ENCODE measurements at places on chromosomes 1 and 21. TPM values are rescaled to one million over a fixed set of nuclear protein-coding genes. Genes with fewer than 3 reads are reported as not detected.

DNA sequence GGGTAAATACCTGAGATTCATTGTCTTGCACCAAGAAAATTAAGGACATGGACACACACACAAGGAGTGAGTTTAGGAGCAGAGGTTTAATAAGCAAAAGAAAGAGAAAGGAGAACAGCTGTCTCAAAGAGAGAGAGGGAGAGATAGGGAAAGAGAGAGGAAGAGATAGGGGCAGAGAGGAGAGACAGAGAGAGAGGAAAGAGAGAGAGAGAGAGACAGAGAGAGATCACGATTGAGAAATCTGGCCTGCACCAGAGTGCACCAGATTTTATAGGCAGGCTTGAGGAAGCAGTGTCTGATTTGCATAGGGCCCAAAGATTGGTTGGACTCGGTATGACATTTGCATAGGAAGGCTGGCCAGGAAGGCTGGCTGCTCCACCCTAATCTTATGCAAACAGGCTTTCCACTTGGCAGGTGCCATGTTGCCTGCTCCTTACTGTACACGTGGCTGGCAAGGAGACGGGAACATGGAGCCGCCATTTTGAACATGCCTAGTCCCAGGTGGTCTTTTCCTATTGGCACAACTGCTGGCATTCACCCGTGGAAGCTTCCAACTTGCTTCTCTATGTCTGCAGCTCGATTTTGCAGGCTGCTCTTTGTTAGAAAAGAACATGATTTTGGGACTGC lies 419.9 kb downstream of the ZP4 start:
- peak; percentile 31 for DNase-seq

- no peak for DNase-seq
Measured at GRCh38 chr1:87403061-87403820, 74.6 kb downstream of the LMO4 start.

DNA sequence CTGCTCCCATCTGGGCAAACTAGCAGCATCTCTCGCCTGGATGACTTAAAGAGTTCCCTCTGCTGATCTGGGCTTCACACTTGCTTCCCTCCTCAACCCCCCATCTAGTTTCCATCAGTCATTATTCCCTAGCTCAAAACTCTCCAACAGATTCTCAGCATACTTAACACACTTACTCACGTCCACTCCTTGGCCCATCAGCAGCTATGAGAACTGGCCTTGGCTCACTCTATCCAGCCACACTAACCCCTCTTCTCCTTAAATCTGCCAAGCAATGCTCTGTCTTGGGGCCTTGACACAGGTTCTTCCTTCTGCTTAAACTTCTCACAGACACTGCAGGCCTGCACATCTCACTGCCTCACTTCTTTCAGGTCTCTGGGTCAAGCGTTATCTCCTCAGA lies 41.6 kb downstream of the GNG12 start:
- DNase-seq: no peak

GRCh38 chr1:232704694-232705680 lies 75.1 kb upstream of the SIPA1L2 start:
- DNase-seq: peak; percentile 43

DNA sequence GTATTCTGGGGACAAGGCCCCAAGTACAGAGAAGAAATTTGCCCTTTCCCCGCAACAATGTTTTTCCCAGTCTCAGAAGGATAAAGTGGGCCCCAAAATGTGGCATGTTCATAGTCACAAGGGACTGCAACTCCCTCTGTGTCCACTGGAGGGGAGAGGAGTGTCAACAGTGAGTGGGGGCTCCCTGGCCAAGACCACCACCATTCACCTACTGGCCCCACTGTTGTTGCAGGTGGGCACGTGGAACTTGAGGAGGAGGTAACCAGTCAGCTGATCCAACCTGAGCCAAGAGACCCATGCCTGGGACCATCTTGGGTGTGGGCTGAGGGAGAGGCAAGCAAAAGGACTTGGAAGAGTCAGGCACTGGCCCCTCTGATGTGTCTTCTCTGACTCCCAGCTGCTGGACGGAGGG lies 777 bp downstream of the NUDT17 start:
- DNase-seq: no peak

DNA sequence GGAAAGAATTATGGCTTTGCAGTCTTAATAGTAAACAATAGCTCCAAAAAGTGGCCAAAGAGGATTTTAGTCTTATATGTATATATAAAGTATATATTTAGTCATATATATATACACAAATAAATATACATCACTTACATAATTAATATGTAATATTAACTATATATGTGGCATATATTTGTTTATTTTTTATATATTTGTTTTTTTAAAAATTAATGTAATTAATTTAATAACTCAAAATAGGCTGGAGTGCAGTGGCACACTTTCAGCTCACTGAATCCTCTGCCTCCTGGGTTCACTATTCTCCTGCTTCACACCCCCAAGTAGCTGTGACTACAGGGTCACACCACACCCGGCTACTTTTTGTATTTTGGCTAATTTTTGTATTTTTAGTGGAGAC lies 532.6 kb downstream of the KCNT2 start:
- no peak for DNase-seq

GRCh38 chr1:200867018-200867811 lies 5.6 kb upstream of the GPR25 start:
- DNase-seq: no peak

Gene PDE4B
- 12.4 TPM for total RNA-seq

Gene APP
- total RNA-seq: 390 TPM

Gene TSHB
- total RNA-seq: not detected

Gene FCGR3A
- 2.0 TPM for total RNA-seq

Gene ATP6V1G3
- total RNA-seq: not detected
